Activated T-cell treated with anti-CD3 and anti-CD28 coated beads for 4 hours (primary cell): ENCODE measurements at places on chromosomes 7 and 10.

GRCh38 chr7:40937879-40938278 lies 765.0 kb downstream of the INHBA start:
- DNase-seq, result no peak

- no peak for DNase-seq
Observed at GRCh38 chr7:138887872-138888656, 90.1 kb upstream of the ATP6V0A4 start.

- no peak for DNase-seq
Observed at GRCh38 chr7:68840991-68841390, 757.3 kb upstream of the AUTS2 start.

DNA sequence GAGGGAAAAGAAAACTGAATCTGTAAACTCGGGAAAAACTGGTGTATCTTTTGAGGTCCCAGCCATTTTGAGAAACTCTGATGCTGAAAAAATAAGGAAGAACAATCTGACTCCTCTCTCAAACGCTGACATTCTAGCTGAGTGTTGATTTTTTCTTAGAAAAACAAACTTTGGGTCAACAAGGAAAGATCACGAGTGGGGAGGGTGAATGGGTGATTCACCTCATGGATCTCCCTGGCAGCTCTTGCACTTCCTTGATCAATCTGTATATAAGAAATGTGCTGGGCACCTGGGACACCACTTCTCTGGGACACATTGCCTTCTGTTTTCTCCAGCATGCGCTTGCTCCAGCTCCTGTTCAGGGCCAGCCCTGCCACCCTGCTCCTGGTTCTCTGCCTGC lies at the start of gene PIP:
TSS of gene PIP (plus strand) at position 297 of the 400 bp plus-strand sequence. CDS start at position 337, 40 bp downstream.
- no peak for DNase-seq

DNA sequence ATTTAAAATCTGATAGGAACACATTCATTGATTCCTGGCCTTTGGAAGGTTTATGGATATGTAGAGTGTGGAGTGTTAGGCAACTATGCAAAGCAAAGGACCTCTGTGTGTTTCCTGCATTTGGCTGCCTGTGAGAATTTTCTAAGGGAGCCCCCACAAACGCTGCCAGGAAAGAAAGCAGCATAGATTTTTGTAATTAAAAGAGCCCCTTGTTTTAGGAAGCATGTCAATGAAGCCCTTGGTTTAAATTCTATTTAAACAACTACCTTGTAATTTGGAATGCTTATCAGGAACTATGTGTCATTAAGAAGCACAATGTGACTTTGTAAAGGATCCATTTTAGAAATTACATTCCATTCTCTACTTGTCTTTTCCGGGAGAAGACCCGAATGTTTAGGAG lies 742.5 kb downstream of the NXPH1 start:
- DNase-seq, result no peak

DNA sequence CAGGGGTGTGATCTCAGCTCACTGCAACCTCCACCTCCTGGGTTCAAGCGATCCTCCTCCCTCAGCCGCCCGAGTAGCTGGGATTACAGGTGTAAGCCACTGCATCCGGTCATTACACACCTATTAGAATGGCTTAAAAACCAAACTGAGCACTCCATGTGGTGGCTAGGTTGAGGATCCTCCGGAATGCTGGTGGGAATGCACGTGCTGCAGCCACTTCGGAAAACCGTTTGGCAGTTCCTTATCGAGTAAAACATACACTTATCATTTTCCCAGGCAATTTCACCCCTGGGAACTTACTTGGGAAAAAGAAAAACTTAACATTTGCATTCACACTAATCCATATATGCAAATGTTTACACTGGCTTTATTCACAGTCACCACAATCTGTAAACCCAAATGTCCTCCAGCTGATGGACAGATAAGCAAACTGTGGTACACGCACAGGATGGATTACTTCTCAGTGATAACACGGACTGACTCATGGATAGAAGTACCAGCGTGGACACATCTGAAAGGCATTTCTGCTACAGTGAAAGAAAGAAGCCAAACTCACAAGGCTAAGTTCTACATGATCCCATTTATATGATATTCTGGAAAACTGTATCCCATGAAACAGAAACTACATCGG lies 20.4 kb downstream of the RFC2 start:
- no peak for DNase-seq

DNA sequence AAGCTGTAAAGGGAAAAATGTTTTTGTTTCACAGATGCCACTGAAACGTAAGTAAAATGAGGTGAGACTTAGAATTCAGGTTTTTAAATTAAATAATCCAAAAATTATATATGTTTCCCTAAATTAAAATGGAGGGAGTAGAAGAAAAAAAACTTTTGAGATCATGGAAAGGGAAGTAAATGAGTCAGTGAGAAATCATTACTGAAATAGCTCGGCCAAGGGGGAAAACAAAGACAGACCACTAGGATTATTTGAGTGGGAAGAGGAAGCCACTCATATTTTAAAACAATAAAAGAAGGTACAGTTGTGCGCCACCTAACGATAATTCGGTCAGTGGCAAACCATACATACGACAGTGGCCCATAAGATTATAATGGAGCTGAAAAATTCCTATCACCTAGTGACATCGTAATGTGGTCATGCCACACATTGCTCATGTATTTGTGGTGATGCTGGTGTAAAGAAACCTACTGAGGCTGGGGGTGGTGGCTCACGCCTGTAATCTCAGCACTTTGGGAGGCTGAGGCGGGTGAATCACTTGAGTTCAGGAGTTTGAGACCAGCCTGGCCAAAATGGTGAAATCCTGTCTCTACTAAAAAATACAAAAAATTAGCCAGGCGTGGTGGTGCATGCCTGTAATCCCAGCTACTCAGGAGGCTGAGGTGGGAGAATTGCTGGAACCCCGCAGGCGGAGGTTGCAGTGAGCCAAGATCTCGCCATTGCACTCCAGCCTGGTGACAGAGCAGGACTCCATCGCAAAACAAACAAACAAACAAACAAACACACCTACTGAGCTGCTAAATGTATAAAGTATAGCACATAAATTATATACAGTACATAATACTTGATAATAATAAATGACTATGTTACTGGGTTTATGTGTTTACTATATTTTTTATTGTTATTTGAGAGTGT lies 64.7 kb downstream of the MKX start:
- DNase-seq, result no peak

DNA sequence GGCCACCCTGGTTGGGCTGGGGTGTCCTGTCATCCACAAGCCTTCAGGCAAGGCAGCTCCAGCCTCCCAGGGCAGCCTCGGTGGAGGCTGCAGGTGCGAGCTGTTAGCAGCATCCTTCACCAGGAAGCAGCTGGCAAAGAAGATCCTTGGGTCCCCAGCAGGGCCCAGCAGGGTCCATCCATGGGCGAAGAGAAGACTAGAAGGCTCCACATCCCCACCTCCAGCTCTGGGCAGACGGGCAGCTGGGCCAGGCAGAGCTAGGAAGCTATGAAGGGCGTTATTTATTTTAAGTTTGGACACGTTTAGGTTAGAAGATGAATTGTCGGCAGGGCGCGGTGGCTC lies 348.5 kb downstream of the TCERG1L start:
- DNase-seq, result no peak

DNA sequence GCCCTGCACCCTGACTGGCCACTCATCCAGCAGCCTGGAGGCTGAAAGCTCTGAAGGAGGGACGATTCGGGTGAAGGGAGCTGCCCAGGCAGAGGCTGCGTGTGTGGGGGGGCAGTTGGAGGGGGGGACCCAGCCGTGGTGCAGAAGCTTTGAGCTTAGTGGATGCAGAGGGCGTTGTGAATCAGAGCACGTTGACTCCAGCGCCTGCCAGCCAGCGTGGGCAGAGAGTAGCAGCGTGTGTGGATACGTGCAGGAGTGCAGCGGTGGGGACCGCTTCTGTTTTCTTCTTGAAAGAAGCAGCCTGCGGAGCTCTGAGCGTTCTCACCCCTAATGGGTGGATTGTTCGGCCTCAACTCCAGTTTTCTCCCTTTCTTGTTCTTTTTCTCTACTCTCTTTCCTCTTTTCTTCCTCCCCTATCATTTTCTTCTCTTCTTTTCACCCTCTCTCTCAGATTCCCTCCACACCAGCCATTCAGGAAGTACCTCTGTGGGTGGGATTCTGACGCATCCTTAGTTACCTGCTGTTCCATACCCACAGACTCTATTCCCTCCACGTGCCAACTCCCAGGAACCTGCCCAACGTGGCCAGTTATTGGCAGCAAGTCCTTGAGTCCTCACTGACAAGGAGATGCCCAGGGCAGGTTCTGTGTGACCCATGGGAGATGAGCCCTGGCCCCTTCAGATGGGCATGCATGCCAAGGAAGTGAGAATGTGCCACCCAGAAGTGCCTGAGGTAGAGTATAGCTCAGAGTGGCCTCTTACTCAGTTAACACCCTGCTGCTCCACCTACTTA lies 47.4 kb downstream of the SORCS3 start:
- DNase-seq, result no peak

GRCh38 chr10:71241830-71242621 lies 29.7 kb downstream of the UNC5B start:
- DNase-seq, result no peak

- no peak for DNase-seq
Observed at GRCh38 chr7:153002115-153002514, 242.6 kb downstream of the ACTR3B start.

GRCh38 chr10:31074722-31075086 lies 43.0 kb upstream of the ZNF438 start:
- no peak for DNase-seq

GRCh38 chr7:85535974-85536729 lies 349.3 kb upstream of the SEMA3D start:
- no peak for DNase-seq

GRCh38 chr7:155184923-155185322 lies 112.8 kb upstream of the INSIG1 start:
- DNase-seq, result no peak

DNA sequence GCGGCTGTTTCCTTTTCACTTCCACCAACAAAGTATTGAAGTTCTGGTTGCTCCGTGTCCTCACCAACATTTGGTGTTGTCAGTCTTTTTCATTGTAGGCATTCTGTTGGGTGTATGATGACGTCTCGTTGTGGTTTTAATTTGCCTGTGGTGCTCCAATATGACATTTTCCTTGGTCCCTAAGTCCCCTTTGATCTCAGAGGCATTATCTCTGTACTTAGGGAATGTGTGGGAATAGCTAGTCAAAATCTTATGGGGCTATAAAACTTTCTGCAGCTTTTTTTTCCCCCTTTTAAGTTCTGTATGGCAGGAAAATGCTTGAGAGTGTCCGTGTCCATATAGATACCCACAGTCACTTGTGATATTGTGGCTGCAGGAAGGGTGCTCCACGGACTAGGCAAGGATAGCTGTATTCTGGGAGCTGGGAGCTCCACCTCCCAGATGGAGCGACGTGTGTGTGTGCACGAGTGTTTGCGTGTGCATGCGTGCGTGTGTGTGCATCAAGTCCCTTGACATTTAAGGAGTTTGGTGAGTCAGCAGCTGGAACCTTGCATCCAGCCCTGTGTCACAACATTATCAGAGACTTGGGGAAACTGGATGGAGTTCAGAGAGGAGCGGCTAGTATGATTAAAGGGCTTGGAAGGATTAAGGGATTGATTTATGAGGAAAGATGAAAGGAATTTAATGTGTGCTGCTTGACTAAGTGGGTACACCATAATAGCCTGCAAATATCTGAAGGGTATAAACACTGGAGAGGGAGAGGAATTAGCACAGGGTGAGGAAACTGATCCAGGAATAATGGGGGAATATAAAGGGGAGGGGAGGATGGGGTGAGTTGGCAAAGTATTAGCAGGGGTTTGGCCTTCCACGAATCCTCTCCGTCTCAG lies 66.8 kb downstream of the LRMDA start:
- no peak for DNase-seq

- no peak for DNase-seq
Observed at GRCh38 chr10:59561477-59562121, 148.1 kb downstream of the SLC16A9 start.

GRCh38 chr7:81469869-81470723 lies 299.8 kb downstream of the HGF start:
- no peak for DNase-seq

- no peak for DNase-seq
Observed at GRCh38 chr7:33733870-33734650, 171.3 kb upstream of the BMPER start.
